ENCODE measurements at places on chromosomes 1 and 21.

DNA sequence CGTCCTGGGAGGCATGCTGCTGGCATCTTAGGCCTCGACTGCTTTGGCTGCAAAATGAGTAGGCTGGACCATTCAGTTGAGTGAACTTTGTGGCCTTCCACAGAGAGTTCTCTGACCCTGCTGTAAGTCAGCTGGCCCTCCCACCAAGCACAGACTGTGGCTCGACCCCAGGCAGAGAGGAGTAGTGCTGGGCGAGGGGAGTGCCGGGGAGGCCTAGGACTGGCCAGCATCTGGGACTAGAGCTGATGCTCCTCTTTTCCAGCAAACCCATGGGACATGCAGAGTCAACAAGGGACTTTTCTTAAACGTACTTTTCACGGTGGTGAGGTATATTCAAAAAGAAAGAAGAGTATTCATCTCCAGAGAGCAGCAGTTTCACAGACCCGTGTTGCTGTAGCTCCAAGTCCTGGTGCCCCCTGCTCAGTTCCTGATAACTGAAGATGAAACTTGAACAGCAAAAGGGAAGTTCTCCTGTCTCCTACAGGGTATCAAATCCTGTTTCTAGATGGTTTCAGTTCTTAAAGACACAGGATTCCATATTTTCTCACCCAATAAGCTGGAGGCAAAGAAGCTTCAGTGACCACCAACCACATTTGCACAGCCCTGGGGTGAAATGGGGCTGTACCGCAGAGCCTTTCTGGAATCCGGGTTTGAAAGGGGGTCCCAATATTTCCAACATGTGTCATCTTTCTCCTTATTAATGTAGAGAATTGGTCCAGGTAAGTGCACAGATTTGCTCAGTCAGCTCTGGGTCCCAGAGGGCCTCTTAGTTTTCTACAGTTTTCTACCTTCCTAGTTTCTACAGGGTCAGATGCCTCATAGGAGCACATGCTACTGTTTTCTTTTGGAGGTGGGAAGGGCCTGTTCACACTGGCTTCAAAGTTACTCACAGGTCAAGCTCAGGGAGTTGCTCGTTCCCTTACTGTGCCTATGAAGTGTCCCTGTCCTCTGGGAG lies 20.9 kb downstream of the BATF3 start:
- no peak for DNase-seq

- no peak for DNase-seq
Measured at GRCh38 chr1:191970116-191970515, 188.1 kb upstream of the RGS18 start.

DNA sequence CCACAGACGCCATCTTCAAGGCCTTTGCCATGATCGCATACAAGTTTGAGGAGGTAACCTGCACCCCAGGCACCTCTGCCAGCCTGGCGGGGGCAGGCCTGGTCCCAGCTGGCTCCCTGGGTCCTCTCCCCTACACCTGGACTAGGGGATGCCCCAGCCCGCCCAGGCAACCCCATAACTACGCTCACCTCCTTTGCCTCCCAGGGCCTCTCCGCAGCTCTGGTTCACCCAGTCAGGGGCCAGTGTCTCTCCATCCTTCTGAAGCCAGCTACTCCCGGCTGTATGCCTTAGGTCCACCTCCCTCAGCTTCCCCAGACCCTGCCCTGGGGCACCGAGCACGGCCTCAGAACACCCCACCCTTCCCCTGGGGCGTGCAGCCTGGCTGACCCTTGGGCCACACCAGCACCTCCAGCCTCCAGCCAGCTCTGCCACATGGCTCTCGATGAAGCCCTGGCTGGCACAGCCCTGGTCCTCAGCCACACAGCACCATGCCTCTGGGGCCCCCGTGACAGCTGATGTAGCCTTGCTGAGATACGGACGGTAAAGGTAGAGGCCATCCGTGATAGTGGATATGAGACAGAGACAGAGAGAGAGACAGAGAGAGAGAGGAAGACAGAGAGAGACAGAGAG lies 80.4 kb upstream of the COL6A1 start:
- DNase-seq: no peak

DNA sequence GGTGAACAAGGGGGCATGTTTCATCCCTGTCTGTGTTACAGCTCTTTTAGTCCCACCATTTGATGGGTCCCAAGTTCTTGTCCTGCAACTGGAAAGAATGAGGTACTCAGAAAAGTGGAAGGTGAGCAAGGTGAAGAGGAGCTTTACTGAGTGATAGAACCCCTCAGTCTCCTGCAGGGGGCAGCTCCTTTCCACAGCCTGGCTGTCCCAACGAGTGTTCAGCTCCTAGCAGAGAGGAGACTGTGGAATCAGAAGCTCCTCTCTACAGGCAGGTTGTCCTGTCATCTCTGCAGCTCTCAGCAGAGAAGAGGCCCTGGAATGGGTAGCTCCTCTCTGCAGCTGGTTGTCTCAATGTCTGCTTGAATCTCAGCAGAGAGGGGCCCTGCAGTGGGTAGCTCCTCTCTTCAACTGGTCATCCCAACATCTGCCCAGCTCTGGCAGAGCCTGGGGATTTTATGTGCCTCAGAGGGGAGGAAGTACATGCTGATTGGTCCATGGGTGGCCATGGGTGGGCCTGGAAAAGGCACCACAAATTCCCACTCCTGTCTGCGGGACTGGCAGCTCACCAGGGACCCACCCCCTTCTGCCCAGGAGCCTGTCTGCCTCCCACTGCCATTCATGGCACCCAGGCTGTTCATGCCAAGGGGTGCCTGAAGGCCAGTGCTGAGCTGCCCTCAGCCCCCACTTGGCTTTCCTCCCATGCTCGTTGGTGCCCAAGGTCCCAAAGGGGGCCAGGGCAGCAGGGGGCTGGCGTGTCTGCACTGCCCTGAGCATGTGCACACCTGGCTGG lies 25.7 kb downstream of the LDLRAD1 start:
- DNase-seq: no peak

GRCh38 chr1:203867802-203868201 lies 6.4 kb downstream of the SNRPE start:
- no peak for DNase-seq
